ENCODE measurements at places on chromosomes 1 and 21. TPM values are rescaled to one million over a fixed set of nuclear protein-coding genes. Genes with fewer than 3 reads are reported as not detected.

The SPRR2E gene
- 11.8 TPM for total RNA-seq

The OR10T2 gene
- not detected for total RNA-seq

The MANEAL gene
- 3.2 TPM for total RNA-seq

The IQCC gene
- not detected for total RNA-seq

The COL9A2 gene
- total RNA-seq: 7.1 TPM
